T47D (cell line): ENCODE measurements at places on chromosomes 4 and X.

GRCh38 chrX:104913348-104913747 is 307.1 kb downstream of the TEX13A start:
- no peak for DNase-seq

DNA sequence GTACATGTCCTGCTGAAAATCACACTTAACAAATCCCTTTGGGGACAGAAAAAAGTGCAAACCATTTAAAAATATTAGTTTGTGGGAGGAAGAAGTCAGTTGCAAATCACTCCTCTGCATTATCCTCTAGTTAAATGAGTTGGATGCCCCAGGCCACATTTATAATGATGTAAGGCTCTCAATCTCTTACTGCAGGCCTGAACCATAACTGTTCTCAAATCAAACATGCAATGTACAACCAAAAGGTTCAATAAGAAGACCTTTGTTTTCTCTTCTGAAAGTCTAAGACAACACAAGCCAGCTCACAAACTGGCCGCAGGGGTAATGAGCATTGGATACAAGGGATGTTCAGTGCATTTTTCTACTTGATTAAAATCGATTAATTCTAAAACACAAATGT is 39.7 kb downstream of the IGFBP7 start:
- no peak for DNase-seq

DNA sequence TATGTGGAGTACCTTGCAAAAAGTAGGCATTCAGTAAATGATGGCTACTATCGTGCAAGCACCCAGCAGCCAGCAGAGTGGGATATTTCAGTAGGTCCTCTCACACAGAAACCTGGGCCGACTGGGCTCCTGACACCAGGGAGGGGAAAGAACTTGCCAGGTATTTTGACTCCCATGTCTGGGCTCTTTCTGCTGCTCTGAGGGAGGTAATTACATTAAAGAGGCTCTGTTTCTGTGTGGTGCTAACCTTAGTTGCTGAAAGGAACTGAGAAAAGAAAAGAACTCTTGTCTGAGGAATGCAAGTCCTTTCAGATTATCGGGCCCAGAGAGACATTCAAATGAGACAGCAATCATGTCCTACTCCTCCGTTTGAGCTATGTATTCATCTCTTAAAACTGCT is 175.8 kb upstream of the MTMR8 start:
- DNase-seq, result no peak

GRCh38 chr4:117477925-117478324 is 392.5 kb upstream of the TRAM1L1 start:
- DNase-seq, result no peak

- no peak for DNase-seq
Observed at GRCh38 chr4:110704748-110705439, 82.0 kb upstream of the PITX2 start.

- DNase-seq, result peak; percentile 19
Observed at GRCh38 chr4:152937336-152938236, 1.5 kb downstream of the FHDC1 start.

DNA sequence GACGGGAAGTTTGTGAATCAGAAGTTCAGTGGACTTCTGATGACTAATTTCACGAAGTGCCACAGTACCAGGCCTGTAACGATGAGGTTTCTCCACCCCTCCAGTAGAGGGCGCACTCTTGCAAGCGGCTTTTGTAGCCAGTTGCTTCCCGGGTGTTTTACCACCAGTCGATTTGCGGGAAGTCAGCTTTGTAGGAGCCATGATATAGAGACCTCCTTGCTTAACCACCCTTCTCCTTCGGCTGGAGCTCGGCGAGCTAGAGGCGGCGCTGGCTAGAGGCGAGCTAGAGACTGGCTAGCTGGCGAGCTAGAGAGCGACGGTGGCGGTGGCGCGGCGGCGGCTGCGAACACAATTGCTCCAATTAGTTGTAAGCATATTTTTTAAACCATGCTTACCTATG is 72.0 kb downstream of the IL1RAPL1 start:
- no peak for DNase-seq

DNA sequence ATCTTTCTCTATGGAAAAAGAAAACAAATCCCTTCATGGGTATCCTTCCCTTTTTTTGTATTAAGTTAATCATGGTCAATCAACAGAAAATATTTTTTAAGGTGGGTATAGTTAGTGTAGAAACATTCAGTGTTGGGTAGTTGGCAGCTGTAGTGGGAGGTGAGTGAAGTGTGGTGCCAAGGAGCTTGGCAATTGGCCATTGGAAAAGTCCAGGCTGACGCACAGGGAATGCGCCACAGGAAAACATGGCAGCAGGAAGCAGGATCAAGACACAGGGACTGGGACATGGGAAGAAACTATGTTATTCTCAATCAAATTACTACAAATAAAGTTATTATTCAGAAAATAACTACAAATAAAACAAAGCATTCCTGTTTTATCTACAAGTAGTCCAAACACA is 20.0 kb downstream of the PALLD start:
- DNase-seq, result no peak

- no peak for DNase-seq
Observed at GRCh38 chr4:4792466-4792865, 67.0 kb upstream of the MSX1 start.

DNA sequence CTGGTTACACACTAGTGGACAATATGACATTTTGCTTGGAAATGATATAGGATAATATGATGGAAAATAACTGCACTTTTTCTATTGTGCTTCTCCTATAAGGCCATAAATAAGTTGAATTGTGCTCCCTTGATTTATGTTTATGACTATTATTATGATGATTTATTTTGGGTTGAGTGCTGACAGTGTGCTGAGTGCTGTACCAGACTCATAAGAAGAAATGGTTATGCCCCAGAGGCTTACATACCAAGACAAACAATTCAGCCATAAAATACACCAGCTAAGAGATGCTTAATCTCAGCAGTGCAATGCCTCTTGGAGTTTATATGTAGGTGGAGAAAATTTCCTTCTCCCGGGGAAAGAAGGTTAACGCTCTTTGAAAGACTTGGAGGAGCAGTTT is 199.8 kb upstream of the NOCT start:
- peak; percentile 31 for DNase-seq

- no peak for DNase-seq
Observed at GRCh38 chr4:85610450-85610849, 135.5 kb downstream of the ARHGAP24 start.
